SJSA1 (cell line): ENCODE measurements at places on chromosomes 11 and 22. TPM values are rescaled to one million over a fixed set of nuclear protein-coding genes. Genes with fewer than 3 reads are reported as not detected.

DNA sequence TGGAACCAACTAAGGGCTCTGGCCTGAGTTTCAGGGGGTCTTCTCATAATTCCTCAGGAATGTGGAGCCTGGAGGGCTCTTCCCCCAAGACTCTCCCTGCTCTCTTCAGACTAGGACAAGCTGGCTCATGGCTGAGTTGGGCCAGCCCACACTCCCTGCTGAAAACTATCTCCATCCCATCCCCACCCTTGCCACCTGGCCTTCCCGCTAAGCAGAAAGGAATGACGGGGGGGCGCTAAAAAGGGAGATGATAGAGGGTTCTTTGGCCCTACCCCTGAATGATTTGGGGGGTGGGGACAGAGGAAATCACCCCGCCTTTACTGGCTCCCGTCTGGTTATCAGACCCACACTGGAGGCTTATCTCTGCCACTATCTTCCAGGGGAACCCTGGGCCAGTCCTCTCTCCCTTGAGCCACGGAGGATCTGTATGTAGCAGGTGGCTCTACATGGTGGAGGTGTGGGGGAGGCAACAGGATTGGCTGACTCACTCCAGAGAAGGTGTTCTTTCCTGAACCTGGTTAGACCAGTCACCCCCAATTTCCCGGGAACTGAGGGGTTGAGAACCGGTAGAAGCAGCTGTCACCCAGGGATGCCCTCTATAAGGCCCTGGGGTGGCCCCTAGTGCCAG, 5.7 kb downstream of the SMTN start:
- no peak for DNase-seq

DNA sequence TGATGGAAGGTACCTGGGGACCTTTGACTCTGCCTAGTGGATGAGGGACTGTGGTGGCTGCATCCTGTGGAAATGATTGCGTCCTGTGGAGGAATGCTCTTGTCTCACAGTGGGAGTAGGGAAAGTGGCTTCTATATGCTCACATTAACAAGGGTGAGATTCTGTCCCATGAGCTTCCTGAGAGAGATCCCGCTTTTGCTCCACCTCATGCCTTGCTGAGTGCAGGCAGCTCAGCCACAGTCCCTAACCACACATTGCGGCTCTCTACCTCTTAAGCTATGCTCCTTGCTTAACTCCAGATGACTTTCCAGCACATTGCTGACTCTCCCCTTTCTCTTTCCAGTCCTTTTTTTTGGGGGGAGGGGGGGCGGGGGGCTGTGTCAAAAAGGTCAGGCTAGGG, 45.0 kb downstream of the TEAD1 start:
- no peak for DNase-seq

DNA sequence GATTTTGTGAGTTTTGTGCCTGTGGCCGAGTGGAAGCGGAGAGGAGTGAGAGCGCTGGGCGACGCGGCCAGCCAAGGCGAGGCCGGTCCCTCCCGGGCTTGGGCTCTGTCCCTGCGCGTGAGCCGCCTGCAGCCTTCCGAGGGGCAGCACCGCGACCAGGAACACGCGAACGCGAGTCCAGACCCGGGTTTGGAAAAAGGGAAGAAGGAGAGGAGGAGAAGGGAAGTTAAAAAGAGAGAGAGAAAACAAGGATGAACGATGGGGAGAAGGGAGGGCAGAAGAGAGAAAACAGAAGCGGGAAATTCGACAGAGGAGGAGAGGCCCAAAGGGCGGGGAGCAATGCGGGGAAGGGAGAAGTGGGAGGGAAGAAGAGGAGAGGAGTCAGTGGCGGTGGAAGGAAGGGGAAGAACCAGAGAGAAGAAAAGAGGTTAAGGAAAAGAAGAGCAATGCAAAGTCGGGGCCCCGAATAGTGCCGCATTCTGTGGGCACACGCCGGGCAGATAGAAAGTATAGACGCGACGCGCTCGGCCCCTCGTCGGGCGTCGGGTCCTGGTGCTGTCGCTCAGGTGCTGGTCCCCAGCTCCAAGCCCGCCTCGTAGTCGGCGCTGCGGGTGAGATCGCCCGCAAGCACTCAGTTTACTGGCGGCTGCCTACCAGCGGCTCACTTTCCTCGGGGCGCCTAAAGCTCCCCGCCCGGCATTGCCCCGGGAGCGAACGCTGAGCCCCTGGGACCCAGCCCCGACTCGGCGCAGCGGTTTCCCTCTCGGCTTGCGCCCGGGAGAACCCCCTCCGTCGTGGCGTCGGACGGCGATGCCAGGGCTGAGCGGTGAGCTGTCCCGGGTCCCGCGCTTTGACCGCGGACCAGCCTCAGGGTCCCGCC, 2.8 kb upstream of the BARX2 start:
- no peak for DNase-seq

DNA sequence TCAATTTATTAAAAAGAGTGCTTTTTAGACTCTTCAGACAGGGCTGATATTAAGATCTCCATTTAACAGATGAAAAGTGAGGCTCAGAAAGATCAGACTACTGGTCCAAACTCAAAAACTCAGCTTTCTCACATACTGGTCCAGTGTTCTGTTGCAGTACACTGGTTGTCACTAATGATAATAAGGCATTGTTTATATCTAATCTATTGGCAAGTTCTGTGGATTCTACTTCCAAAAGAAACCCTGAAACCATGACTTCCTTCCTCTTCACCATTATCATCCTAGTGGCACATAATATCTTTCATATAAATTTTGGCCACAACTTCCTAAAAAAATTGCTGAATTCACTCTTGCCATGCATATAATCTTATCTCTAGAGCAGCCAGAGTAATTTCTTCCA, 36.9 kb downstream of the F2 start:
- DNase-seq: no peak

The RPUSD4 gene
- 13.7 and 17.5 TPM in 2 replicates for total RNA-seq
